ENCODE measurements at places on chromosomes 13 and 19.

DNA sequence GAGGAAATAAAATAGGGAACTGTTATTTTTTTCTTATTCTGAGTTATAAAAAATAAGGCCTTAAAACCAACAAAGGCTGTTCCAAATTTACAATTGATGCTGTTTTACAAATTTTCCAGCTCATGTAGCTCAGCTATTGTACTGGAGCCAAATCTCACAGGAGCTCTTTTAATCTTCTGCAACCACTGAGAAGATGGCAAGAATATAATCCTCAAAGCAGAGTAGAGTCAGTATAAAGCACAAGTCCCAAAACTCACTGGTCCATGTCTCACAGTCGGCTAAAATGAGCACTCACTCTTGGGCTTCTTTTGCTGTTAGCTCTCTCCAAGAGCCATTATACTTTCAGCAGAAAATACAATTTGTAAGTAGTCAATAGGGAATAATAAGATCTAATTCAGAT lies 1074.4 kb upstream of the PRR20A start:
- no peak for DNase-seq

- no peak for DNase-seq
Measured at GRCh38 chr19:49613374-49613773, 22.4 kb downstream of the PRR12 start.

DNA sequence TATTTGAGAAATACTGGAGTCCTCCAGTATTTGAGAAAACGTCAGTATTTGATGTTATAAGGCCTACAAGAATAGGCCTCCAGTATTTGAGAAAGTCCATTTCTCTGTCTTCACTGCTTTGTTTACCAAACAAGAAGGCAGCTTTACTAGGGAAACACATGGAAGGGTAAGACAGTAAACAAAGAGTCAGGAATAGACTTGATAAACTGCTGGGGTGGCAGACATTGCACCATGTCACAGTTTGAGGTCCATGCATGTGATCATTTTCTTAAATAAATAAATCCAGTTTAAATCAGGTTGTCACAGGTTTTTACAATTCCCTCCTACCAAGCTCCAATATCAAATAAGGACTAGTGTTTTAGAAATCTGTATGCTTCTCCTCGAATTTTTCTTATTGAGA lies 1431.0 kb upstream of the SPRY2 start:
- no peak for DNase-seq

DNA sequence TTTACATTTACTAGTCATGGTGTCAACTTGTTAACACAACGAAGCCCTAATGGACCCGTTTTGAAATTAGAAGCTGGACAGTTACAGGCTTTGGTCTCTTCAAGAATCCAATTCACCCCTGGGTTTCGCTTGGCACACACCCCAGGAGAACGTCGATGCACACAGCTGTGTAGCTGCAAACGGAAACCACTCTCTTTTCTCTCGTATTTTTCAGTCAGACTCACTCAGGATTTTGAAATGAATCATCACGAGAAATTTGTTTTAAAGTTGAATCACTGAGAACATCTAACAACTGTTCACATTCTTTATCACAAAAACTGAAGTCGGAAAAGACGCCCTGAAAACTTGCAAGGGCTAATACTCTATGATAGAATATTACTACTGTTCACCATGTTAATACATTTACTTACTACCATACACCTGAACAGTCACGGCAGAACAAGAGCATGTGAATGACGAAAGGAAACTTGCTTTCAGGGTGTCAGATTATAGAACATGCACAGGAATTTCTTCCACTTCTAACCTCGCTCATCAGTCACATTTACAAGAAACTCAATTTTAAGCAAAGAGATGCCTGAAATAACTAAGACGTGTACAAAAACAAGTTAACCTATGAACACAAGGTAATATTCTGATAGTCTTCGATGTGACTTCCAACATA lies 4.7 kb downstream of the PNMA8A start:
- DNase-seq, result no peak

GRCh38 chr13:113122550-113123225 lies at the start of gene F10:
TSS of gene F10 (plus strand) at chr13:113122799. CDS start at chr13:113122856, 57 bp downstream.
- DNase-seq, result no peak

GRCh38 chr19:32924200-32924599 lies 47.6 kb downstream of the CEP89 start:
- DNase-seq, result no peak

- DNase-seq, result no peak
Measured at GRCh38 chr13:110311443-110312338, 4.6 kb downstream of the COL4A2 start.

GRCh38 chr19:2129486-2129885 lies 21.9 kb downstream of the AP3D1 start:
- DNase-seq, result no peak

- no peak for DNase-seq
Measured at GRCh38 chr13:38862443-38862842, 128.2 kb downstream of the STOML3 start.

- no peak for DNase-seq
Measured at GRCh38 chr13:75231235-75231634, 250.7 kb downstream of the TBC1D4 start.

DNA sequence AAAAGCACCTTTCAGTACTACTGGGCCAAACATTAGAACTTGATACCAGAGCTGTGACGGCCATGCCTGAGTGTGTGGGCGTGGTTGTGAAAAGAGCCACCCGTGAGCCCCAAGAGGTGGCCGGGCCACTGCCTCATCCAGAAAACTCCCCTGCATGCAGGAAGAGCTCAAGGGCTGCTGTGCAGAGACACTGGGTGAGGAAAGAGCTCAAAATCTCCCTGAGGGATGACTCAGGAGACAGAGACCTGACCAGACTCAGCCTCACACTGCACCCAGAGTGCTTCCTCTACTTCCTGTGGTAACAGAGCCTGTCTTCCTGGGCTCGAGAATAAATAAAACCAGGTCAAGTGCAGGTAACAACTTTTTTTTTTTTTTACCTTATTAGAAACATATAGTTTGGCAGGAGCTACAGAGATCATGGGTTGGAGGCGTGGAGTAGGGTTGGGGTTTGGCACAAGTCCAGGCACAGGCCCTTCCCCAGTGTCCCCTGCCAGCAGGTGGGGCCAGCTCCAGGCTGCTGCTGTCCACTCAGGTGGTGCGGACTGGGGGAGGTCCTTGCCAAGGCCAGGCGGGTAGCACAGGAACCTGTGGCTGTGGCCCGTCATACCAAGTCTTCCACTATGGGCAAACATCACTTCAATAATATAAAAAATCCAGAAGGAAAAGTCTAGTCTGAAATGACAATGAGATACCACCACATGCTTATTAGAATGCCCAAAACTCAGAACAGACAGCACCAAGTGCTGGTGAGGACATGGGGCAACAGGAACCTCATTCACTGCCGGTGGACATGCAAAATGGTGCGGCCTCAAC lies 25.5 kb downstream of the ELL start:
- peak; percentile 90 for DNase-seq

DNA sequence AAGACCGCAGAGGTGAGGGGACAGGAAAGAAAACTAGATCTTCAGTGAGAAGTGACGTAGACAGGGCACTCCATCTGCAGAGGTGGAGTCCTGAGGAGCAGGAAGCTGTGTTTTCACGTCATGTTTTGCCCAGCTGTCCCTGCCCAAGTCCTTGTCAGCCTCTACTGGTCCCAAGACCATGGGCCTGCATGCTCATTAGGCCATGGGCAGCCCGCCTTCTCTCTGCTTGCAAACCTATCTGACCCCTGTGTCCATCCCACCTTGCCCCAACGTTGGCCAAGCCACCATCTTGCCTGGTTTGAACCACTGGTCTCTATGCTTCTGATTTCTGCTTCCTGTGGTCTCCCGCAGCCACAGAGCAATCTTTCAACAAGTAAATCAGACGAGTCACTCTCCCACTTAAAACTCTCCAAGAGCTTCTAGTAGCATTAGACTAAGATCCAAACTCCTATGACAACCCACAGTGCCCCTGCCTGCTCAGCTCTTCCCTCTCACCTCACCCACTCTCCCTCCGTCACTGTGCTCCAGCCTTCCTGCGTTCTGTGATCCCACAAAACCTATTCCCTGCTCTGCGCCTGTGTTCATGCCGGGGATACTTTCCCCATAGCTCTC lies 18.6 kb upstream of the CCNE1 start:
- no peak for DNase-seq

- DNase-seq, result no peak
Measured at GRCh38 chr19:19268453-19269385, 4.4 kb downstream of the TM6SF2 start.

DNA sequence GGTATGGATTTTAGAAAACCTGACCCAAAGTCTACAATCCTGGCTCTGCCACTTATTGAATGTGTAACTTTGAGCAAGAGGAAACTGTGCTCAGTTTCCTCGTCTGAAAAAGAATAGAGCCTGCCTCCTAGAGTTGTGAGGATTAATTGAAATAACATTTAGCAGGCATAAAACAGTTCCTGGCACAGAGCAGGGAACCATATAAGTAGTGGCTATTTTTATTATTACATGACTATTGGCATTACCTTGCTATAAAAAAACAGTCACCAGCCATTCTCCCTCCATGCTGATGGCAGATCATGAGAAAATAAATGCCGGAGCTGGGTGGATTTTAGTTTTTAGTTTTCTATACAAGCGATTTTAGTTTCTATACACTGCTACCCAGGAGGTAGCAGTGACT lies 5.8 kb downstream of the DOCK9 start:
- no peak for DNase-seq

- no peak for DNase-seq
Measured at GRCh38 chr13:38944219-38944618, 46.4 kb downstream of the STOML3 start.

Measured in AML-193 (cell line).